Dermis microvascular lymphatic vessel endothelial cell (primary cell): ENCODE measurements at places on chromosomes 7 and 10. TPM values are rescaled to one million over a fixed set of nuclear protein-coding genes. Genes with fewer than 3 reads are reported as not detected.

The IRF5 gene
- total RNA-seq = 0.25 and 0.26 TPM in 2 replicates

The SNCG gene
- 108 and 137 TPM in 2 replicates for total RNA-seq

The GRID2IP gene
- total RNA-seq = 0.13 TPM in 1 of 2 replicates, not detected in the other

The TBATA gene
- total RNA-seq = not detected in 2 replicates

The TMEM176A gene
- total RNA-seq = not detected in 2 replicates

The HOXA4 gene
- total RNA-seq = 0.51 TPM in 2 replicates
